ENCODE measurements at places on chromosomes 16 and 17. TPM values are rescaled to one million over a fixed set of nuclear protein-coding genes. Genes with fewer than 3 reads are reported as not detected.

ETV4 gene
- 10.4 TPM for total RNA-seq

AOC2 gene
- 2.3 TPM for total RNA-seq

ZACN gene
- total RNA-seq = not detected

TBC1D26 gene
- 0.28 TPM for total RNA-seq

CDH5 gene
- 12.5 TPM for total RNA-seq

GRB7 gene
- total RNA-seq = 20.0 TPM

PLA2G10 gene
- 14.8 TPM for total RNA-seq

GPR139 gene
- total RNA-seq = not detected

GPRC5B gene
- total RNA-seq = 22.9 TPM

- peaks cover 16% of the 10 kb centered on the region for H3K4me1 ChIP-seq
- no peaks in the 10 kb centered on the region for H3K27me3 ChIP-seq
- DNase-seq = peak; percentile 88
- no peaks in the 10 kb centered on the region for H3K36me3 ChIP-seq
- peak overlapping the region; percentile 69 for H3K27ac ChIP-seq
- peak overlapping the region; percentile 55 for H3K4me3 ChIP-seq
Observed at GRCh38 chr17:40560592-40561293, 4.5 kb downstream of the CCR7 start.

- H3K27ac ChIP-seq = no peak overlapping the region
- no peak overlapping the region for H3K4me3 ChIP-seq
- H3K27me3 ChIP-seq = peaks cover 25% of the 10 kb centered on the region
- DNase-seq = no peak
- H3K36me3 ChIP-seq = no peaks in the 10 kb centered on the region
- no peaks in the 10 kb centered on the region for H3K4me1 ChIP-seq
Observed at GRCh38 chr16:67647111-67647651, 2.2 kb downstream of the CARMIL2 start.

- H3K4me3 ChIP-seq = no peak overlapping the region
- DNase-seq = no peak
- no peaks in the 10 kb centered on the region for H3K27me3 ChIP-seq
- H3K36me3 ChIP-seq = no peaks in the 10 kb centered on the region
- no peaks in the 10 kb centered on the region for H3K4me1 ChIP-seq
Observed at GRCh38 chr16:17246974-17247732, 223.6 kb downstream of the XYLT1 start.

GRCh38 chr17:42009170-42009569 is 8.1 kb downstream of the DNAJC7 start:
- no peaks in the 10 kb centered on the region for H3K36me3 ChIP-seq
- no peak overlapping the region for H3K27ac ChIP-seq
- no peak overlapping the region for H3K4me3 ChIP-seq
- no peaks in the 10 kb centered on the region for H3K27me3 ChIP-seq
- no peaks in the 10 kb centered on the region for H3K4me1 ChIP-seq
- DNase-seq = no peak

DNA sequence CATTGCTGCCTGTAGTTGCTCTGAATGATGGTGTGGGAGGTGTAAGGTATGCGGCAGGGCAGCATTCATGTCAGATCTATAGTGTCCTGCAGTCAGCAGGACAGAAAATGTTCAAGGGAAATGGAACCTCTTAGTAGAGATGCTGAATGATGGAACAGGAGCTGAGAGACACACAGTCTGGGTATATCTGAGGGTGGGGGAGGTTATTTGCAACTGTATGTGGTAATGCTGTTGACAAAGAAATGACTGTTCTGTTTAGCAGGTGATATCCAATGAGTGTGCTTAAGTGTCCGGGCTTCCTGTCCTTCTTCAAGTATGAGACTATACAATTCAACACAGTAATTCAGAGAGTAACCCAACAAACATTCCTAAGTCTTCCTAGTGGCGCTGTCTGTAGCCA is 46.6 kb downstream of the STH start:
- no peaks in the 10 kb centered on the region for H3K27me3 ChIP-seq
- no peak overlapping the region for H3K4me3 ChIP-seq
- DNase-seq = no peak
- peaks cover 57% of the 10 kb centered on the region for H3K36me3 ChIP-seq
- H3K27ac ChIP-seq = peak overlapping the region; percentile 32

DNA sequence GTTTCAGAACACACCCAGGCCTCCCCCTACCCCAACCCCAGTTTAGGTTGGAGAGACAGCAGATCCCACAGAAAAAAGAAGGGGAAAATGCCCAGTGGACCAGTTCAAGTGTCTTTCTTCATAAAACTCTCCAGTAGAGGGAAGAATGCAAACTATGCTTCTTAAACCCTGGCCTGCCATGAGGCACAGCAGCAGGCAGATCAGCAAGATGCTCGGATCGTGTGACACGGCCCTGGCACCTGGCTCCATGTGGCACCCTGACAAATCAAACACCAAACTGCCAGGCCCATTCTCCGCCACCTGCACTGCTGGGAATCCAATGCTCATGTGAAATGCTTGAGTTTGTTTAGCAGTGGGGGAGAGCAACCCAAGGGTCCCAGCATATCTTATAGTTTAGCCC is 166.8 kb downstream of the SOX9 start:
- no peak overlapping the region for H3K27ac ChIP-seq
- H3K27me3 ChIP-seq = no peaks in the 10 kb centered on the region
- no peaks in the 10 kb centered on the region for H3K4me1 ChIP-seq
- no peak for DNase-seq
- H3K4me3 ChIP-seq = no peak overlapping the region
- H3K36me3 ChIP-seq = no peaks in the 10 kb centered on the region

DNA sequence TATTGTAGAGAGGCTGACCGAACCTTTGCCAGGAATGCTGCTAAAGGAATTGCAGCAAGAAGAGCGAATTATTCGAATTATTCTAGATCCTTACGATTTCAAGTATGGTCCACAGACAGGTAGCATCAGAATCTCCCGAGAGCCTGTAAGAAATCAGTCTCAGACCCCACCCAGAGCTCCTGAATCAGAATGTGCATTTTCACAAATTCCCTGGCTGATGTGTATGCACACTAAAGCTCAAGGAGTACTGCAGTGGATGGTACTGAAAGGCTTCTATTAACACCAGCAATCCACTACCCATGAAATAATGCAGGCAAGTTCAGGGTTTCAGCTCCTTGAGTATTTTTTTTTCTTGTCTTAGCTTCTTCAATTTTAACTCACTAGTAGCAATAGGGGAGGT is 49.4 kb downstream of the ZZEF1 start:
- no peaks in the 10 kb centered on the region for H3K27me3 ChIP-seq
- no peaks in the 10 kb centered on the region for H3K4me1 ChIP-seq
- H3K27ac ChIP-seq = no peak overlapping the region

- H3K4me1 ChIP-seq = peaks cover 13% of the 10 kb centered on the region
- H3K36me3 ChIP-seq = peaks cover 24% of the 10 kb centered on the region
- no peaks in the 10 kb centered on the region for H3K27me3 ChIP-seq
- peak overlapping the region; percentile 69 for H3K4me3 ChIP-seq
- peak overlapping the region; percentile 60 for H3K27ac ChIP-seq
Observed at GRCh38 chr16:58197314-58198012, 443 bp downstream of the CSNK2A2 start.

DNA sequence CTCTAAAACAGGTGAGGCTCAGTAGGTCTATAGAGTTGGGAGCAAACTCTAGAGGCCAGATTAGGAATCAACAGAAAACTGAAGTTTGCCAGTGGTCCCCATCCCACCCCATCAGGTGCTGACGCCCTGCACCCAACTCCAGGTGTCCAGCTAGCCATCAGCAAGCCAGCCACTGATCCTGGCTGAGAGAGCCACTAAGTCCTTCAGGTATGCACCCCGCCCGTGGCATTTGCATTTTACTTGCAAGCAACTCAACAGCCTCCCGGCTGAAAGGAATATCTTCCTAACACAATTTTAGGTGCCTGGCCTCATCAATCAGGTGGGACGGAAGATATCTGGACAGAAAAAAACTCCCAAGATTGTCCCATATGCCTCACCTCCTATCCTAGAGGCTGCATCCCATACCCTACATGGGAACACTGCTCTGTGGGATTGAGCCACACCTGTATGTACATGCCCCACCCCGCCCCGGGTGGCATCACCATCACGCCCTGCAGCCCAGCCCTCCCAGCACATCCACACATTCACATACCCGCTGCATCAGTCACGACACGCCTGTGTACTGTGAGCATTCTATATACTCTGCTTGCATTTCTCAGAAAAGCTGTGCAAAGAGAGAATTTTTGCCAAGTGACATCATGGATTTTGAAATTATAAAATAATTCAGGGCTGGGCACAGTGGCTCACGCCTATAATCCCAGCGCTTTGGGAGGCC is 8.3 kb downstream of the OTOP3 start:
- H3K36me3 ChIP-seq = no peaks in the 10 kb centered on the region
- H3K4me3 ChIP-seq = no peak overlapping the region
- no peaks in the 10 kb centered on the region for H3K27me3 ChIP-seq
- no peaks in the 10 kb centered on the region for H3K4me1 ChIP-seq

GRCh38 chr16:4325253-4325758 is 9.4 kb downstream of the GLIS2 start:
- no peaks in the 10 kb centered on the region for H3K27me3 ChIP-seq
- DNase-seq = no peak
- no peak overlapping the region for H3K4me3 ChIP-seq
- no peaks in the 10 kb centered on the region for H3K36me3 ChIP-seq
- peaks cover 38% of the 10 kb centered on the region for H3K4me1 ChIP-seq
- H3K27ac ChIP-seq = peak overlapping the region; percentile 59

DNA sequence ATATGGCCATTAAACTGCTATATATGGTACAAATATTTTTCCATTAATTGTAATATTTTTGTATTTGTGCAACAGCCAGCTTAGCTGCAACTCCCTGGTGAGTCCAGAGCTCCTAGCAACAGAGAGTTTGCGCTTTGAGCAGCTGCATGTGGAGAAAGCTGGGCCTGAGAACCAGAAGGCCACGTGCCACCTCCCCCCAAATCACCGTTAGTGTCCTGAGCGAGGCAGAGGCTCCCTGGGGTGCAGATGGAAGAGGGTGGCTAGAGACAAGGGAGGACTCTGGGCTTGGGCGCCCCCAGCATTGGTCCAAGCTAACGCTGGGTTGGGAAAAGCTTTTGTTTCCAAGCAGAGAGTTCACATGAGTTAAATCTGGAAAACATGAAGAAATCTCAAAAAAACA is 41.6 kb downstream of the HSBP1 start:
- no peaks in the 10 kb centered on the region for H3K36me3 ChIP-seq
- no peaks in the 10 kb centered on the region for H3K4me1 ChIP-seq
- DNase-seq = no peak

DNA sequence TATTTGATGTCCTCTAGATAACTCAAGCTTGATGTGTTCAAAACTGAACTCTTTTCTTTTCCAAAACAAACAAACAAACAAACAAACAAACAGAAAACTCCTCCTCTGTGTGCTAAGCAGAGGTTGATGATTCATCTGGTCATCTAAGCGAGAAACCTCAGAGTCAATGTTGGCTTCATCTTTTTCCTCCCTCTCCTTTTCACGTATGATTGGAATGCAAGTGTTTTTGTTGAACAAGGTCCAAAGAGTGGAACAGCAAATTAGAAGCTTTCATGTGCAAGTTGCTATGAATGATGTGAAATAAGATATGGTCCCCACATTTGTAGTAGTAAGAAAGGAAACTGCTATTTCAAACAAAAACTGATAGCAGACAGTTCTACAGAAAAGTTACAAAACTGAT is 52.5 kb downstream of the TBX4 start:
- no peak for DNase-seq
- H3K36me3 ChIP-seq = no peaks in the 10 kb centered on the region
- no peak overlapping the region for H3K4me3 ChIP-seq
- no peaks in the 10 kb centered on the region for H3K27me3 ChIP-seq
- H3K4me1 ChIP-seq = no peaks in the 10 kb centered on the region
- H3K27ac ChIP-seq = no peak overlapping the region

- H3K4me1 ChIP-seq = peaks cover 19% of the 10 kb centered on the region
- no peaks in the 10 kb centered on the region for H3K36me3 ChIP-seq
- DNase-seq = peak; percentile 24
- H3K27ac ChIP-seq = peak overlapping the region; percentile 95
Observed at GRCh38 chr16:57186872-57187854, 1.0 kb downstream of the RSPRY1 start.

GRCh38 chr17:44345454-44346026 is 438 bp downstream of the GRN start:
- H3K36me3 ChIP-seq = no peaks in the 10 kb centered on the region
- H3K4me3 ChIP-seq = peak overlapping the region; percentile 82
- DNase-seq = peak; percentile 85

DNA sequence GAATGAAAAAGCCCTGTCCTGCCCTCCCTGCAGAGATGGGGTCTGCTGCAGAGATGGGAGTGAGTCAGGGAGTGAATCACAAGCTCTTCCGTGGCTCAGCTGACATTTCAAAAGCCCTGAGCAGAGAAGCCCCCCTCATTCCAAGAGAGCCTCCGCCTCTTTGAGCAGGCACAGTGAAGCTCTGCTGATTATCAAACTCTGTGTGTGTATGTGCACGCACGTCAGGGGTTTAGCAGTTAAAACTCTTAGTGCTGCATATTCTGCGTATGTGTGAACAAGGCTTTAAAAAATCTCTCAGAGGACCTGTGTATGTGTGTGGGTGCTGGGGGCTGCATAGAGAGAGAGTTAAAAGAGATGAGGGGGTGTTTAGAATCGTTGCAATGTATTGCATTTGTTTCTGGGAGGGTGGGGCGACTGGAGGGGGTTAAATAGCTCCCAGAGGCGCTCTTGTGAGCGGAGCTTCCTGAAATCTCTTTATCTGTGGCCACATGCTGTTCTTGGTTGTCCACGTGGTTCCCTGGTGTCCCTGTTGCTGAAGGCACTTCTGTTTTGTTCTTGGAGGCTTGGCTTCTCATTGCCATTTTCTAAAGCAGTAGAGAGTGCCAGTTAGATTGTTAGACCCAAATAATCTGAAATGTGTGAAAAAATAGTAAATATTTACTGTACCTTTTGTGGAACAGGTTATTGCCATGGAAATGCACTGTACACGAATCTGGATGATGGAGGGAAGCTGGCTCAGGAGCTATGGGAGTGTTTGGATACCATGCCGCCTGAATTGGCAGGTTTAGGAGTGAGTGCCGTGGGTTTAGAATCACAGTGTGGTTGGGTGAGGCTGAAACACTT is 116.6 kb downstream of the PRKCB start:
- no peaks in the 10 kb centered on the region for H3K27me3 ChIP-seq
- no peak overlapping the region for H3K4me3 ChIP-seq
- H3K27ac ChIP-seq = peak overlapping the region; percentile 22
- no peaks in the 10 kb centered on the region for H3K36me3 ChIP-seq
- H3K4me1 ChIP-seq = no peaks in the 10 kb centered on the region
